ENCODE measurements at places on chromosomes 6 and 20.

DNA sequence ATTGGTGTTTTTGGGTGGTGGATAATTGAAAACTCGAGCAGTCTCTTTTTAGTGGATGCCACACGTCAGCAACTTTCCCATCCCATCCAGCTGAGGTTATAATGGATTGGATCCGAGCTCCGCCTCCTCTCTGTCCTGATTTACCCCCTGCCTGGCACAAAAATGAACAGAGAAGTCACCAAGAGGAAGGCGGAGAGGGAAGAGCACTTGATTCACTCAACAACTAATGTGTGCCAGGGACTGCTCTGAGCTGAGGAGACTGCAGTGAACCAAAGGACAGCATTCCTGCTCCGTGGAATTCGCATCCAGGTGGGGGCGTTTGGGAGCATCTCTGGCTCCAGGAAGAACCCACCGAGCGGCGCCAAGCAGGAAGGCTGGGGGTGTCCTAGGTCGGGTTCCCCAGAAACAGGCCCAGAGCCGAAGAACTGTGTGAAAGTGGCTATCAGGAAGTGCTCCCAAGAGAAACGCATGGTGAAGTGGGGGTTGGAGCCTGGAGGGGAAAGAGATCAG is 95.8 kb upstream of the NAA20 start:
- no peak for DNase-seq

DNA sequence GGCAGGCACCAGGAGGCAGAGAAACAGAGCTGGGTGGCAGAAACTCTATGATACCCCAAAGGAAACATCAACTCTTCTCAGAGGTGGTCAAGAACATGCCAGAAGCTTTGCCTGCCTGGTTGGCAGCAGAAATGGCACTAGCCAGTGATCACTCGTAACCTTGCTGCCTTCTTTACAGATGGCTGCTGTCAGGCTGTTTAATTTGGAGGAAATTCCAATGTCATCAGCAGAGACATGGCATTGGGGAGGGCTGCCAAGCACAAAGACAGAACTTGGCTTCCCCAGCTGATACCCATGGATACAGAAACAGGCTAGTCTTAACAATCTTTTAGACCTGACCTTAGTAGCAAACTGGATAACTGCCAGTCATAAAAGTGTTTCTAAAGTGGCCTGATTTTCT is 153.6 kb downstream of the GMPR start:
- DNase-seq: no peak

DNA sequence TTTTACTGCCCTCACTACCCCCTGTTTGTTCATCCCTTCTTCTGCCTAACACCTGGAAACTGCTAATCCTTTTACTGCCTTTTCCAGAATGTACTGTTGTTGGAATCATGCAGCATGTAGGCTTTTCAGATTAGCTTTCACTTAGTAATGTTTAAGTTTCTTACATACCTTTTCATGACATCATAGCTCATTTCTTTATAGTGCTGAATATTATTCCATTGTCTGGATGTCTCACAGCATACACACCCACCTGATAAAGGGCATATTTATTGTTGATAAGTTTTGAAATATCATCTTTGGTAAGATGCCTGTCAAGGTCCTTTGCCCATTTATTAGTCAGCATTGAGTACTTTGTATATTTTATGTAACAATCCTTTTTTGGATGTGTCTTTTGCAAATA is 588.2 kb upstream of the NRSN1 start:
- no peak for DNase-seq

GRCh38 chr6:148520109-148520841 is 177.6 kb downstream of the SASH1 start:
- DNase-seq: no peak

DNA sequence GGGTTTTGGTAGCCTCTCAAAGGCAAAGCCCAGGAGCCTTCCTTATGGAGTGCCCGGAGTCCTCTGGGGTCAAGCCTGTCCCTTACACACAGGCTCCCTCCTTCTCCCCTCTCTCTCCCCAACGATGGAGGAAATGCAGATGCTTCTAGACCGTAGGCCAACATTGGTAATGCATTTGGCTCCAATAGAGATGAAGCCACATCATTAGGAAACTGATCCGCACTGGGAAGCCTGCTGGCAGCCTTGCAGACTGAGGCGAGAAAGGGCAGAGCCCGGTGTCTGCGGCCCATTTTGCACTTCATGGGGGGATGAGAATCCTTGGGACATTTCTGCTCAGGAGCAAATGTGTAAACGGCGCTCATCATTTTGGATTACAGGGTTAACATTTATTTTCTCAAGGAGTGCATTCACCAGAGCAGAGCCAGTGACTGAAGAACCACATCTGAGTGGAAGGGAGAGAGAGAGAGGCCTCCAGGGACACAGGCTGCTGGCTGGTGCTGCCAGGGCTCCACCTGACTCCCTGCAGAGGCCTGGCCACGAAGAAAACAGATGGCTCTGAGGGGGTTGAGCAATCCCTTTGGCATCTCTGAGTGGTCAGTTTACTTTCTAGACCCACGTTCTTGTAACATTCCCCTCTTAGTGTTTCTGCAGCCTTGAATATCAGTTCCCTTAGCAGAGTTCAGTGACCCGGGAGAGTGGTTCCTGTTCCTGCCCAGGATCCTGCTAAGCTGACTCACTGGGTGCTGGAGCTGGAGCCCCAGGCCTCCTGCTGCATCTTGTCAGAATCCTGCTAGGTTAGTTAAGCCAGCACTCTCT is 4.4 kb upstream of the CST3 start:
- DNase-seq: no peak

DNA sequence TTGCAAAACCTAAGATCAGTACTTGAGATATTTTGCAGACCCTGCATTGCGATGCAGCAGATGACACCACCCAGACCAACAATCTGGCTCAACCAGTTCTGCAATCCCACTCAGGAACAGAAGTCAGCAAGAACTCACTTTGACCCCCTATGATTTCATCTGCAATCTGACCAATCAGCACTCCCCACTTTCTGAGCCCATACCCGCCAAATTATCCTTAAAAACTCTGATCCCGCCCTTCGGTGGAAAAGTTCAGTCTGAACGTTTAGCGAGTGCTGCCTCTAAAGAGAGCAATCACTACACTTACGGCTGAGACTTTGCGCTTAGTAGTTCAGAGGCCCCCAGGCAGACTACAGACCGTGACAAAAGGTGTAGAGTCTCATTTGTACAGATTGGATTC is 17.3 kb upstream of the KIAA1586 start:
- DNase-seq: no peak

DNA sequence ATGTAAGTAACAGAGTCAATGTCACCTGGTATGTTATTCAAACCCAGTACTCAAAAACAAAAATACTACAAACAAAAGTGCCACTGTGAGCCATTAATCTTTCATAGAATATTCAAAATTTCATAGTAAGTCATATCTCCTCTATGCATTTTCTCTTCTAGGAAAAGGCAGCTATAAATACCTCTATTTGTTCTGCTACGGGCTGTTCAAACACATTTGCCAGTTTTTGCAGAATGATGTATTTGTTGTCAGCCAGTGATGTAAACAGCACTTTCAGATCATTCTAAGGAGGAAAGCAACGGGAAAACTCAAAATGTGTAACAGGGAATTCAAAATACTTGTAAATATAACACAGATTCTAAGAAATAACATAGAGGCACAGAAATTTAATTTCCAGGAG is 388.2 kb downstream of the SYNE1 start:
- DNase-seq: no peak

- DNase-seq: no peak
Observed at GRCh38 chr6:97110149-97110548, 172.9 kb downstream of the MMS22L start.

DNA sequence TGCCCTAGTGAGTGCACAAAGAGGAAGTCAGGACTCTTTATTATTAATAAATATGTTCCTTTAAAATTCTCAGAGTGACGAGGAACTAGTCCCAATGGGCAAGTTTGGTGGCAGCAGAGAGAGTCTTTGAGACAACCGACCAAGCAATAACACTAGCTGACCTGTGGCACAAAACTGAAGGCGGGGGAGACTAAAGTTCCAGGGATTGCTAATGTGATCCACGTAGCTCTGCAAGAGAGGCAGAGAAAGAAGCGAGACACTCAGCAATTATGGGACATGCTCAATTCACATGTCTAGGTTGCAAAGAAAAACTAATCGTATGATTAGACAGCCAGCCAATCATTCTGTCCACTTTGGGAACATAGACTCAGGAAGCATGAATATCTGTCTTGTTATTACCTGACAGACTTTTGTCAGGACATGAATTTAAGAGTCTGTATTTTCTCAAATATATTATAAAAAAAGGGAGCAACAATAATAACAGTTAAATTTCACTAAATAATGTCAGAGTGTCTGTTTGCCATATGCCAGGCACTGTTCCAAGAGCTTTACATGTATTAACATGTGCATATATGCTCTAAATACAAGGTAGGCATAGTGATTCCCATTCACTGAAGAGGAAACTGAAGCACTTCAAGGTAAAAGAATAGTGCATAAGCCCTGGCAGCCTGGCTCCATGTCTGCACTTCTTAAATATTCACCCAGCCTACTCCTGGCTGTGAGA is 81.0 kb downstream of the COL9A1 start:
- DNase-seq: no peak

DNA sequence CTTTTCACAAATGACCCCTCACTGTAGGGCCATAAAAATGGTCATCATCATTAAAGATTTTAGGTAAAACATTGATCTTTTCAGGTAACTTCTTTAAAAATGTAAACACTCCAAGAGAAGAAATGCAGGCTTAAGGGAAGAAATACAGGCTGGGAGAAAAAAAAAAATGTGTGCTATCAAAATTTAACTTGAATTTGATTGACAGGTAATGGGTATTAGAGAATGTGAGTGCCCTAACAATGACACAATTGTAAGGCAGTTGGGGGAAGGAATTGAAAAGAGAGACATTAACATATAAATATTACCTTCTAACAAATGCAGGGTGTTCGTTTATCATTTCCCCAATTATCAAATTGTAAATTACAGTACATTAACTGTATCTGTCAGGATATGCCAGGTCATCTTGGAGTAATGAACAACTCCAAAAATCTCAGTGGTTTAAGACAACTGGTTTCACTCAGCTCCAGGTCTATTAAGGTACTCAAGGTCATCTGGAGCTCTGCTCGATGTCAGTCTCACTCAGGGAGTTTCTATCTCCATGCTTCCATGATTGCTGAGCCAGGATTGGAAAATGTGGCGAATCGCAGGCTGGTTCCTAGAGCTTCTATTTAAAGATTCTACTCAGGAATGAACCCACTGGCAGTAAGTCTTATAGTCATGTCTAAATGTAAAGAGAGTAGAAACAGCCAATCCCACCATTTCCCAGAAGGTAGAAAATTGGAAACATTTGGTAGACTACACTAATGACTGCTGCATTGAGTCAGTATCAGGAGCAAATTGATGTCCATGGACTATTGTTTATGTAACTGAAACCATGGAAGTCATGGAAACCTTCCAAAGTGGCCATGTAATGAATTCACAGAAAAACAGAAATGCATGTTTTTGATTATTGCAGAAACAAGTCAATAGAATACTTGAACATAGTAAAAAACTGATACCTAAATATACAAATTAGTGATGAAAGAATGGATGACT is 55.6 kb downstream of the FRK start:
- DNase-seq: no peak

- DNase-seq: no peak
Observed at GRCh38 chr6:157592541-157592940, 211.6 kb downstream of the ZDHHC14 start.

DNA sequence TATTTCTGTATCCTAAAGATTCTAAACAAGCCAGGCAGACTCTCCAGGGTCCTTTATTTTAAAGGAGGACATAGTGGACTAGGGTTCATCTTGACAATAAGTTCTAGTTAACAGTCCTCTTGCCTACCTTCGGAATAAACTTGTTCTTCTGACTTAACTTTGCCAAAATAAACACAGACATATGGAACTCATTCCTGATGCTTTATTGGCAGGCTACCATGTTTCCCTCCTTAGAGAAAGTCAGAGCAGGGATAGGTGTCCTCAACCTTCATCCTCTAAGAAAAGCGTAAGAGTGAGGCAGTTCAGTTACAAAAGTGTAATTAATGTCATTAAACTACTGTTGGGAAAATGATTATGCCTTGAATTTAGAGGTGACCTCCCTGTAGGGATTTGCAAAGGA is 46.9 kb upstream of the NRSN1 start:
- no peak for DNase-seq

DNA sequence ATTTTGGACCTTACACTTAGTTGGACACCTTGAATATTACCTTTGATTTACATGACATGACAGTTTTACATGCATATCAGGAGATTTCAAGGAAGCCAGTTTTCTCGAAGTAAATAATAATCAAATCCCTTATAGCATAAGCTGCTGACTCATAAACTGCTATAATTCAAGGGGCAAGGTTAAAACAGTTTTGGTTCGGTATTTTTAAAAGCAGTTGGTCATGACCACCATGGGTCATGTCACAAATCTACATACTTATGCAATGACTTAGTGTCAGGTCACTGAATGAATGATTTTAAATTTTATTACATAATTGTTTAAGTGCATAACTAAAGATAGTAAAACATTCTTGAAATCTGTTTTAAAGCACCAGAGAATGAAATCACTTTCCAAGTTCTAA is 158.0 kb downstream of the DST start:
- no peak for DNase-seq

GRCh38 chr6:105258816-105259215 is 79.0 kb upstream of the POPDC3 start:
- DNase-seq: no peak

- no peak for DNase-seq
Observed at GRCh38 chr6:128352366-128352765, 168.0 kb downstream of the PTPRK start.

DNA sequence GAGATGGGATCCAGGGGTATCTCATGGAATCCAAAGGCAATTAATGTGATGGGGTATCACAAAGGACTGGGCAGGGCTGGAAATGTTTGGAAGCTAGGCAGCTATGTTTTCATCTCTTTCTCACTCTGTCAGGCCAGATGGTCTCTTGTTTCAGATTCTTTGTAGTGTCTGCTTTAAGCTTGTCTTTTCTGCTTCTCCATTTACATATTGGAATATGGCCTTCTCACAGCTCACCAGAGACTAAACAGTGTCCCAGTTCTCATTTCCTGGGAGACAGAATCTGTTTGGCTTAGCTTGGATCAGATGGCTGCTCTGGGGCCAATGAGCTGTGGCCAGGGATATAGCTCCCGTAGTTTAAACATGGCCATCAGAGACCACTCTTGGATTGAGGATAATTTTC is 78.9 kb downstream of the SLC35F1 start:
- DNase-seq: no peak

DNA sequence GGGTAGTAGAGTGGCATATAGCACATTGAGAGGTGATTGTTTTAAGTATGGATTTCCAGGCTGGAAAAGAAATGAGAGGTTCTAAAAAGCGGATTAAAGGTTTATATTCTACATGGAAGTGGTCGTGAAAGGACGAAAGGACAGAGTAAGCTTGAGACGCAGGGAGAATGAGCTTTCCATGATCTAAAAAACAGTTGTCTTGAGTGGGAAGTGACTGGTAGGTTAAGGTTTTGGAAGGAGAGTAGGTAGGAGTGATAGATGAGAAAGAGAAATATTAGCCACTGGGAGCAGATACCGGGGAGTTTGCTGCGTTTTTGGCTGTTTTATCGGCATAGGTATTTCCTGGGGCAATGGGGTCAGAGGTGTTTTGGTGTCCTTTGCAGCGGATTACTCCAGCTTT is 750.6 kb upstream of the ADGRB3 start:
- DNase-seq: no peak

- no peak for DNase-seq
Observed at GRCh38 chr6:7615611-7616383, 25.8 kb downstream of the SNRNP48 start.

GRCh38 chr20:7608250-7608649 is 332.0 kb downstream of the HAO1 start:
- no peak for DNase-seq

- peak; percentile 68 for DNase-seq
Observed at GRCh38 chr20:58891718-58892140, 39.2 kb downstream of the GNAS start.

GRCh38 chr20:45987108-45987780 is 15.2 kb upstream of the ZNF335 start:
- peak; percentile 57 for DNase-seq
